Activated CD8-positive, alpha-beta T cell treated with anti-CD3 and anti-CD28 coated beads for 36 hours (primary cell): ENCODE measurements at places on chromosomes 12 and 14.

DNA sequence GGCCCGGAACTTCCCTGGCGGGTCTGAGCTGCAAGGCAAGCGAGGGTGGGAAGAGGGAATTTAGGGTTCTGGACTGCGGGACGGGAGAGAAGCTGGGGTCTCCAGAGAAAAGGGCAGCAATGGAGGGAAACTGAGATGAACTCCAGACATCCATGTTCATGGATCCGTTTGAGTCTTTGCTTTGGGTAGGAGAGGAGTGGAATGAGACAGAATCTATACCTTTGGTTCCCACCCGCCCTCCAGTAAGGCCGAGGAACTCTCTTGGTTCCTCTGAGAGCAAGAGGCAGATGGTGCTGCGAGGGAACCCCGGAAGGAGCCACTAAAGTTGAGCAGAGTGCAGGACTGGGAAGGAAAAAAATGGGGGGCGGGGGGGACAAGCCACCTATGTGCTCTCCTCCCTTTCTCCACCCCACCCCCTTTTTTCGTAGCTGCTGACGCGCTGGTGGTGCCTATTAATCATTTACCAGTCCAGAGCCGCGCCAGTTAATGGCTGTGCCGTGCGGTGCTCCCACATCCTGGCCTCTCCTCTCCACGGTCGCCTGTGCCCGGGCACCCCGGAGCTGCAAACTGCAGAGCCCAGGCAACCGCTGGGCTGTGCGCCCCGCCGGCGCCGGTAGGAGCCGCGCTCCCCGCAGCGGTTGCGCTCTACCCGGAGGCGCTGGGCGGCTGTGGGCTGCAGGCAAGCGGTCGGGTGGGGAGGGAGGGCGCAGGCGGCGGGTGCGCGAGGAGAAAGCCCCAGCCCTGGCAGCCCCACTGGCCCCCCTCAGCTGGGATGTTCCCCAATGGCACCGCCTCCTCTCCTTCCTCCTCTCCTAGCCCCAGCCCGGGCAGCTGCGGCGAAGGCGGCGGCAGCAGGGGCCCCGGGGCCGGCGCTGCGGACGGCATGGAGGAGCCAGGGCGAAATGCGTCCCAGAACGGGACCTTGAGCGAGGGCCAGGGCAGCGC is 1.2 kb downstream of the SSTR1 start:
- DNase-seq = peak; percentile 11

- DNase-seq = no peak
Measured at GRCh38 chr14:76237349-76237990, 85.7 kb downstream of the GPATCH2L start.

DNA sequence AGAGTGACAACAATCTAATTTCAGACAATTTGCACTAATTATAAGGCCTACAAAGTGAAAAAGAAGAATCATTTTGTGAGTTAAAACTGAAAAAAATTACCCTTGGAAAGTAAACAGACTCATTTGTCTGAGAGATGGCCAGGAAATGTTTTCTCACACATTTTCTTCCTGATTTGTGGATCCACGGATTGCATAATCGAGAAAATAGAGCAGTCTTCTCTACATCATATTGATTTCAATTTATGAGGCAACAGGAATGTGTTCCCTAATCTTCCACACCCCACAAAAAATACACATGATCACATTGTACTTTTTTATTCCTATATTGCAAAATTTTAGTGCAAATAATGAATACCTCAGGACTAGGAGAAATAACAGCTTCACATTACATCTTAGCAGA is 160.8 kb downstream of the CCER1 start:
- DNase-seq = no peak

- no peak for DNase-seq
Measured at GRCh38 chr12:112196196-112196875, 71.0 kb downstream of the TRAFD1 start.

- DNase-seq = no peak
Measured at GRCh38 chr12:52349196-52349595, 18.1 kb downstream of the KRT85 start.

- peak; percentile 61 for DNase-seq
Measured at GRCh38 chr12:53046655-53047220, 3.1 kb upstream of the TNS2 start.

DNA sequence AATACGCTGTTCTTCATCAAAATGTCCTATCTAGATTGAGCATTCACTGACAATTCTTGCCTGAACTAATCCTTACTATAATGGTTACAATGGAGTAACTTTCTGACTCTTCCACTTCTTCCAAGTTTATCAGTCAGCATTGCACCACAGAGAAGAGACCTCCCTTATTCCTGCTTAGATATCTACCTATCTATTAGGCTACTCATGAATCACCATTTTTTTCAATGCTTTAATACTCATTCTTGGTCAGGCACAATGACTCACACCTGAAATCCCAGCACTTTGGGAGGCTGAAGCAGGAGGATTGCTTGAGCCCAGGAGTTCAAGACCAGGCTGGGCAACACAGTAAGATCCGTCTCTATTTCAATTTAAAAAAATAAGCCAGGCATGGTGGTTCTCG is 39.3 kb downstream of the RPS6KA5 start:
- no peak for DNase-seq

GRCh38 chr14:77186911-77187648 is 5.5 kb downstream of the TMEM63C start:
- DNase-seq = no peak

DNA sequence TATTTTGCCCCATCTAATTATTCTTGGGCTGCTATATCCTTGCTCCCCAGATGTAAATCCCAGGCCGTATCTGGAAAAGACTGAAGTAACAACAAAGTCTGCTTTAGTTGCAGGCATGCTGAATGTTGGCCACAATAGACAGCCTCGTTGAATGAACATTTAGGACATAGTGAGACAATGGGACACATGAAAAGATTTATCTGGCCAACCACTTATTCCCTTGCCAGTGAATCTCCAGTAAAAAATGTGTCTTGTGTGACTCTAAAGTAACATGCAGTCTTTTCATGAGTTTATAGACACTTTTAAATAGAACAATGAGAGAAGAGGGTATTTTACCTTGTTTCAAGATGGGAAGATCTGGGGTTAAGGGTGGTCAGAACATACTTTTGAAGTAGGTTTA is 60.2 kb upstream of the STXBP6 start:
- DNase-seq = no peak

- DNase-seq = no peak
Measured at GRCh38 chr12:90390947-90391346, 564.0 kb downstream of the CCER1 start.

GRCh38 chr12:66035288-66035966 is 95.1 kb downstream of the LLPH start:
- no peak for DNase-seq

DNA sequence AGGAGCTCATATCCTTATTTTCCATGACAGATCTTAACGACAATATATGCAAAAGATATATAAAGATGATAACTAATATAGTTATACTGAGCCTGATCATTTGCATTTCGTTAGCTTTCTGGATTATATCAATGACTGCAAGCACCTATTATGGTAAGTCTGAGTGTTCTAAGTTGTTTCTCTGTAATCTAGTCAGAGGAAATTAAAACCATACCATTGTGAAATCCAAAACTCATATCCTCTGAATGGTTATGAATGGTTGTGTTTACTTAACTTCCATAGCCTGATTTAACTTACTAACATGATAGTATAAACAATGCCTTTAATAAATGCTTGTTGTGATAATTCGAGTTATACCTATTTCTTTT is 760 bp downstream of the TMEM19 start:
- DNase-seq = no peak

GRCh38 chr14:98853063-98853729 is 418.8 kb downstream of the BCL11B start:
- DNase-seq = no peak

DNA sequence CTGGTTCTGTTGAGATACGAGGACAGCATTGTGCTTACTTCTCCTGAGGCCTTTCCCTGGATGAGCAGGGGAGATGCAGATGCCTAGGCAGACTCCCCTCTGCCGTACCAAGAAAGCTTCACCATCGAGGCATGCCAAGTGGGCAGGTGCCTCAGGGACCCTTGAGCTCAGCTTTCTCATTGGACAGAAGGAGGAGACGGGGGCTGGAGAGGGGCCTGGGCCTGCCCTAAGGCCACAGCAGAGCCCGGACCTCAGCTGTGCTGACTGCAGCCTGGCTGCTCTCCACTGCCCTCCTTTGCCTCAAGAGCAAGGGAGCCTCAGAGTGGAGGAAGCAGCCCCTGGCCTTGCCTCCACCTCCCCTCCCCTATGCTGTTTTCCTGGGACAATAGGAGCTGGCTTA is 23.4 kb downstream of the SERPINA1 start:
- no peak for DNase-seq

GRCh38 chr14:97022741-97023140 is 225.6 kb downstream of the VRK1 start:
- no peak for DNase-seq

DNA sequence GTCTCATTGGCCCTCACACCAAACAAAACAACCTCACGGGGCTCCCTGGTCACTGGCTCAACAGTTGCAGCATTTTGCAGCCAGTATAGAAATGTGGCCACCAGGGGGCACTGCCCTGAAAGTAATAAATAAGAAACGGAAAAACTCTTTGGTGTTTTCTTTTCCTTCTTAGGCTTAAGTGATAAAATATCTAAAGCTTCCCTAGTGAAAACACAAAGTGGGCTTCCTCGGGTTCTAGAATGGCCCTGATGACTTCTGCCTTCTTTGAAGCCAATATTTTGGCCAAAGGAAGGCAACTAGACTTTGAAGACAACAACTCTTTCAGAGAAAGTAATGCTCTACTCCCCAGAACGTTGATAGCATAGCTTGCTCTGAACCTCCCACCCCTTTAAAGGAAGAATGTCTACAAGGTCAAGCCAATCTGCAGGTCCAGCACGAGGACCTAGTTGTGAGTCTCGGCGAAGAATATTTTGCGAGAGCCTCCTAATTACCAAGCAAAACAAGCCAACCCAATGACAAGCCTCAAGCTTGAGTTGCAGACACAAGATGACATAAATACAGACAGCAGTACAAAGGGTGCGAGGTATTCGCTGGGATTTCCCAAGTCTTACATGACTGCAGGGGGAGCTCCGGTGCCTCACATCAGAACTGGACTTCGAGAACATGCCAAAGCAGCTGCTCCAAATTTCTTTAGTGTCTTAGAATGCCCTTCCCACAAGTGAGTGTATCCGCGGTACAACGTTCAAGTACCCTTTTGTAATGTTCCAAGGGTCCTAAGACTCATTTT is 2.6 kb downstream of the ITPK1 start:
- DNase-seq = peak; percentile 93

- peak; percentile 15 for DNase-seq
Measured at GRCh38 chr14:75399843-75400775, 27.7 kb upstream of the JDP2 start.

DNA sequence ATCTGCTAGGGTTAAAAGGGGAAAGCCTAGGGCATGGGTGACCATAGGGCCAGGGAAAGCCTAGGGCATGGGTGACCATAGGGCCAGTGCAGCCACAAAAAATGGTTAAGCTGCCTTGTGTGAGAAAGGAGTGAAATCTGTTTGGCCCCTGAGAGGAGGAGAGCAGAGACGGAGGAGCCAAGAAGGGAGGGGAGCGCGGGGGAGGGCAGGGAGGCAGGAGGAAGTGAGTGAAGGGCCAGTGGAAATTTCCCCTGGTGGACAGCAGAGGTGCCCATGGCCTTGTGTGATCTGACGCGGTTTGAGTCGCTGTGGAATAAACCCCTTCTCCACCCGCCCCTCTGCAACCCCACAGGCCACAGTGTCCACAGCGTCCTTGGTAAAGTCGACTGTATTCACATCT is 618 bp upstream of the AQP6 start:
- DNase-seq = no peak

DNA sequence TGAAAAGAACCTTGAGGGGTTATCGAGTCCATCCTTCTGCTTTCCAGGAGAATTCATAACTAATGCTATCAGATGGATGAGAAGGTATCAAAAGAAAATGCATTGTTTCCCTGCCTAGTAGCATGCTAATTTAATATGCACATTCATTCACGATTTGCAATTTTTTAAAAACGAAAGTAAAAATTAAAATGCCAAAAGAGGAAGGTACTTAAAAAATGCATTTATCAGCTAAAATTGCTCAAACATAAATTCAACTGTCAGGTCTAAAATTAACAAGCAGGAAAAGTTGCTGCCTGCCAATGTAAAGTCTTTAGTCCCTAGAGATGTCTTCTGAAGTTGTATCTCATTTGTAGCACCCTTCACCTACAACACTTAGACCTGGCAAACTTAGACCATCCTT is 7.9 kb downstream of the ATF7 start:
- no peak for DNase-seq
